ENCODE measurements at places on chromosomes 7 and 10. TPM values are rescaled to one million over a fixed set of nuclear protein-coding genes. Genes with fewer than 3 reads are reported as not detected.

GRCh38 chr7:118250860-118251494 is 26.5 kb downstream of the ANKRD7 start:
- DNase-seq: no peak

GRCh38 chr7:26910221-26910620 is 45.8 kb upstream of the SKAP2 start:
- DNase-seq: no peak

Gene IFIT1
- 2.4 TPM for total RNA-seq

Gene VWA2
- total RNA-seq: 6.1 TPM
